Chondrocyte (in vitro differentiated cells): ENCODE measurements at places on chromosomes 16 and 17. TPM values are rescaled to one million over a fixed set of nuclear protein-coding genes. Genes with fewer than 3 reads are reported as not detected.

CYB561 gene
- total RNA-seq = 6.2 to 10.1 TPM (median 9.0 TPM) in 3 replicates

PRSS27 gene
- total RNA-seq = 2.8 to 4.3 TPM (median 3.1 TPM) in 3 replicates

KRT15 gene
- total RNA-seq = not detected in 3 replicates

DNA sequence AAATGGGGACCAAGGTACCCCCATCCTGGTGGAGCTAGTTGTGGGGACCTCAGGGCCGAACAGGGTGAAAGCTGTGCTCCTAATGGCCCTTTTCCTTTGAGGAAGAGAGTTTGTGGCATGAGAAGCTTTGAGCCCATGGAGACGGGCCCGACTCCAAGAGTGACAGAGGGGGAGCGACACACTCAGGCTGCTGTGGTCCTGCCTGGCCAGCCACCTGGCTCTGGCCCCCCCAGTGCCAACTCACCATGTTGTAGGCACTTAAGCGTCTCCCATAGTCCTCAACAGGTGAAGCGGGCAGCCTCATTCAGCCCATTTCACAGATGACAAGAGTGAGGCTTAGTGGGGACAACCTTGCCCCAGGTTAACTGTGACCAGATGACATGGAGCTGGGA is 1.6 kb downstream of the IL21R start:
- H3K27me3 ChIP-seq = no peaks in the 10 kb centered on the region
- no peaks in the 10 kb centered on the region for H3K36me3 ChIP-seq
- H3K27ac ChIP-seq = peak overlapping the region; percentile 12
- DNase-seq = no peak
- no peak overlapping the region for H3K4me3 ChIP-seq
- H3K4me1 ChIP-seq = peaks cover 71% of the 10 kb centered on the region

DNA sequence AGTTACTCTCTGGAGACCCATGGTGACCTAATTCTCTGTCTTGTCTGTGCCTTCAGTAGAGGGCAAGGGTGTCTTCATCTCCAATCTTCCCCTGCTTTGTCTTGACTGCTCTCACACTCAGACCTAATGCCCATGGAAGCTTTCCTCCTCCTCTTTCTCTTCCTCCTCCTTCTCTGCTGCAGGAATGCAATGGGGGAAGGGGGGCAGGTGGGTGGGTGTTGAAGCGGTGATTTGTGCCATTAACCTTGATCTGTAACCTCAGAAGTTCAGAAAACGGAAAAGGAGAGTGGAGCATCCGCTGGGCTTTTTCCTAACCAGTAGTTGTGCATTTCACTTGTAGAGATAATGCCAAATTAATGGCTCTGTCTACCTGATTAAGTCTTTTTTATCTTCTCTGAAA is 172.3 kb upstream of the CDH11 start:
- H3K27me3 ChIP-seq = no peaks in the 10 kb centered on the region
- H3K4me1 ChIP-seq = peaks cover 14% of the 10 kb centered on the region
- H3K4me3 ChIP-seq = no peak overlapping the region
- no peaks in the 10 kb centered on the region for H3K36me3 ChIP-seq
- DNase-seq = no peak

DNA sequence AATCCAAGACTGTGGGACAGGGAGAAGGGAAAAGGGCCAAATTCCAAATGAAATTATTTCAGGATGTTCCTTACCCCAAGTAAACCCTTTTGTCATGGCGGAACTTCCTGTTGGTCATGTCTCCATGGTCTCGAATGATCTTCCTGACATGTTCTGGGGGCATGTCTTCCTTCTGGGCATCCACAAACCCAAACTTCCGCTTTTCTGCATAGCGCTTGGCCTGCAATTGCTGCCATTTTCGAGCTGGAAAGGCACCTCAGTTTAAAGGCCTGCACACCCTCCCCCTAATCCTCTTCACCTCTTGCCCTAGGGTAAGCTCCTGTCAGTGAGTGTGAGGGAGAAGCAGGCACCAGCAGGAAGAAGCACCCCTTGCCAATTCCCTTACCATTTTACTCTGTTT is 1.2 kb downstream of the PRPF8 start:
- peak overlapping the region; percentile 95 for H3K4me3 ChIP-seq
- H3K36me3 ChIP-seq = peaks cover 34% of the 10 kb centered on the region
- H3K27me3 ChIP-seq = no peaks in the 10 kb centered on the region

GRCh38 chr17:19371259-19372010 is 6.9 kb upstream of the MAPK7 start:
- H3K36me3 ChIP-seq = no peaks in the 10 kb centered on the region
- peak; percentile 61 for DNase-seq
- H3K27me3 ChIP-seq = no peaks in the 10 kb centered on the region
- peaks cover 46% of the 10 kb centered on the region for H3K4me1 ChIP-seq
- H3K4me3 ChIP-seq = no peak overlapping the region

DNA sequence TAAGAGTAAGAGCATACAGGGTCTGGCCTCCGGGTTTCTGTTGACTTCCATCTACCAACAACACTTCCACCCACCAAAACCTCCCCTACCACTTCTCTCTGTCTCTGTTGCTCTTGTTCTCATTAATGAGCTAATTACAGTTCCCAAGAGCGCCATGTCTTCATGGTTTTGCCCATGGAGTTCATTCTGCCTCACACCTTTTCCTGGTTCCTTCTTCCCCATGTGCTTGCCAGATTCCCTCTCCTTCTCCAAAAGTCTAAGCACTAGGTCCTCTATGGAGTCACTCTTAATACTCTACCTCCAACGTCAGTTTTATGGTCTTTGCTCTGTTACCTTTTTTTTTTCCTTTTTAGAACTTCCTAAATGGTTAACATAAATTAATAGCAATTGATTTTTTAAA is 92.8 kb downstream of the MYO1D start:
- DNase-seq = no peak
- H3K4me1 ChIP-seq = peaks cover 9% of the 10 kb centered on the region
- H3K4me3 ChIP-seq = no peak overlapping the region
- H3K27me3 ChIP-seq = no peaks in the 10 kb centered on the region
- peak overlapping the region; percentile 8 for H3K27ac ChIP-seq

DNA sequence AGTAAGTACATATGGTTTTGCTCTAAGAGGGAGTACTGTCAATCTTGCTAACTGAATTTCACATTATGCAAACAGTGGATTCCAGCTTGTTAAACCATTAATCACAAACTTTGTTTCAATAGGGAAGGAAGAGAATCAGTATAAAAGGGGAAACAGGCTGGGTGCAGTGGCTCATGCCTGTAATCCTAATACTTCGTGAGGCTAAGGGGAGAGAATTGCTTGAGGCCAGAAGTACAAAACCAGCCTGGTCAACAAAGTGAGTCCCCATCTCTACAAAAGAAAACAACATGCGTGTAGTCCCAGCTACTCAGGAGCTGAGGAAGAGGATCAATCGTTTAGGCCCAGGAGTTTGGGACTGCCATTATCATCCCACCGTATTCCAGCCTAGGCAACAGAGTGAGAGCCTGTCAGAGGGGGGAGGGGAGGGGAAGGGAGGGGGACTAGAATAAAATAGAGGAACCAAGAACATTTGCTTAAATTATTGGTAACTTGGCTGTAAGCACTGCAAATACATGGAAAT is 65.7 kb downstream of the FBXL20 start:
- no peak overlapping the region for H3K4me3 ChIP-seq
- DNase-seq = no peak
- H3K27ac ChIP-seq = no peak overlapping the region
